ENCODE measurements at places on chromosomes 1 and 21. TPM values are rescaled to one million over a fixed set of nuclear protein-coding genes. Genes with fewer than 3 reads are reported as not detected.

Gene HPCAL4
- total RNA-seq = 0.94 TPM

Gene KRTAP7-1
- total RNA-seq = not detected

Gene OR2T35
- total RNA-seq = not detected

Gene LCE3E
- not detected for total RNA-seq

Gene OR2T2
- total RNA-seq = not detected

DNA sequence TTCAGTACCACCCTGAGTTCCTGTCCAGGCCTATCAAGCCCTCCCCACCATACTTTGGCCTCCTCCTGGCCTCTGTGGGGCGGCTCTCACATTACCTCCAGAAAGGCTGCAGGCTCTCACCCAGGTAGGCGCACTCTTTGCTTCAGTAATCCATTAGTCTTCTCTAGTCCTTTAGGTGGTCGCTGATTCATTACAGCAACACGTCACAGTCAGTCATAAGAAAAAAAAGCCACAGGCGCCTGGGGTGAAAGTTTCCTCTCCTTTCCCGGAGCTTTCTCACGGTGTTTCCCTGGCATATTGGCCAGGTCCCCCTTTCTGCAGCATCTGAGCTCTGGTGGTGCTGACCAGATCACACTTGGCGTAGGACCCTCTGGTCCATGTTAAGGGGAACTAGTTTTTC, 12.1 kb downstream of the SLFNL1 start:
- no peak for DNase-seq

GRCh38 chr21:42456457-42456856, 39.6 kb downstream of the RSPH1 start:
- peak; percentile 76 for DNase-seq

GRCh38 chr1:11707621-11708276, 16.2 kb downstream of the DRAXIN start:
- DNase-seq = no peak

- no peak for DNase-seq
These were observed 25.8 kb downstream of the OSBPL9 start for GRCh38 chr1:51642739-51643142.

GRCh38 chr1:27372808-27373690, 1.6 kb downstream of the FCN3 start:
- no peak for DNase-seq

GRCh38 chr1:198937231-198938031, 298.6 kb downstream of the PTPRC start:
- peak; percentile 65 for DNase-seq

- DNase-seq = no peak
These were observed 43.1 kb upstream of the CCSAP start for GRCh38 chr1:229385853-229386456.

- DNase-seq = no peak
These were observed 62.8 kb downstream of the DTL start for GRCh38 chr1:212098310-212098709.

- DNase-seq = no peak
These were observed 445.9 kb downstream of the SETD4 start for GRCh38 chr21:35614396-35614921.

DNA sequence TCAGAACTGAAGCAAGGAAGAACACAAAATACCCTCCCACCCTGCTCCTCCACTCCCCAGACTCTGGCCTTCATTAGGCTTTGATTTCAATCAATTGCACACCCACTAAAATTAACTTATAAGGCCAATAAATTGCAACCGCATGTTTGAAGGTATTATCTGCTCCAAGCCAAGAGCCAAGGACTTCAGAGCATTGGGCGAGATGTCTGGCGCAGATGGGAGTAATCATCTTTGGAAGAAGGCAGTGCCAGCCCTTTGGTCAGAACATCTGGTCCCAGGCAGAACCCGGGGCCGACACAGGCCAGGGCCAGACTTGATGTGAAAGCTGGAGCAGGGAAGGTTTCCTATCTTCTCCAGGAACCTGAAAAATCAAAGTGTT, 60.0 kb downstream of the SLC66A1 start:
- no peak for DNase-seq

- no peak for DNase-seq
These were observed 221.1 kb upstream of the PLXNA2 start for GRCh38 chr1:208465266-208465665.

DNA sequence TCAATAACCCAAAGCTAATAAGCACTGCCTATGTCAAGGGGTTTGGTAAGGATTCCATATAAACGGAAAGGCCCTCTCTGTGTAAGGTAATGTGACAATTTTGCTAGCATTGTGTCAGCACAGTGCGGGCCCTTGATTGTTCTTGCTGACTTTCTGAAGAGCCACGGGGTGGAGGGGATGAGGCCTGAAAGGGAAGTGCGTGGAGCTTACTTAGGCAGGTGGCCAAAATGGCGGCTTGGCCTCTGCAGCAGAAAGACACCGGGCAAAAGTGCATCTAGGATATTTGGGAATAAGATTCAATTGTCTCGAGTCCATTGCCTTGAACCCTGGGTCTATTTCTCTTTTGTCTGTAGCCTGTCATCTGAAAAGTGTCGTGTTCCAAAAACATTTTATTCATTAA, 114.3 kb downstream of the TGFB2 start:
- no peak for DNase-seq

DNA sequence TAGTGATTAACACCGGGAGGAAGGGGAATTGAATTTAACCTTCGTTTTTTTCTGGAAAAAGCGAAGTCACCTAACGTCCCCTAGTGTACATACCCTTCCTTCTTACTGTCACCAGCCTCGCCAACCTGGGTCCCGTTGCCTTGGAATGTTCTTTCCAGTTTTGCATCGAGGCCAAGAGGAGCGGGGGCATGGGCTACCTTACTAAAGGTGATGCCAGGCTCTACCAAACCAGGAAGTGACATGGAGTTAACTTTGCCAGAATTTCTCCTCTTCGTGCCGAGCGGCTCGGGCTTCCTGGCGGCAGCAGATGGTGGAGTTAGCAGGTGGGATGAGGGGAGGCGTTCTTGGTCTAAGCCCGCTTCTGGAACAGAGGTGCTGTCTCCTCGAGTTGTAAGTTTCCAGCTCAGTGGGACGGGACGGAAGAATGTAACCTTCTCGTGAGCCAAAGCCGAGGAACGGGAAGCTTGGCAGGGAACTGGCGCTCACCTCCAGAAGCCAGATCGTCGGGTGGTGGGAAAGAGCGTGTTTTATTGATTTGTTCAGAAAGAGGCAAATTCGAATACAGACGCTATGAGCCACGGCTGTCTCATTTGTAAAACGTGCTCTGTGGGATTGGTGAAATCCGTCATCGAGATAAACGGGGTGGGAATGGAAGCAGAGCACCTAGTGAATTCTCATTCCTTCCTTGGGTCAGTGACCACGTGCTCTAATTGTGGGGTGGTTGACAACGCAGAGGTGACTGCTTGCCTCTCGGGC, 486 bp downstream of the NIPAL3 start:
- DNase-seq = peak; percentile 34

- DNase-seq = no peak
These were observed 13.0 kb upstream of the COL18A1 start for GRCh38 chr21:45391743-45392572.

- no peak for DNase-seq
These were observed 2.6 kb downstream of the C1orf21 start for GRCh38 chr1:184389446-184389845.
